COLO829 (cell line): ENCODE measurements at places on chromosomes 12 and 14.

GRCh38 chr12:6146509-6146908 is 22.0 kb upstream of the VWF start:
- DNase-seq: no peak

GRCh38 chr14:59208954-59209353 is 20.5 kb downstream of the DAAM1 start:
- no peak for DNase-seq

- no peak for DNase-seq
Observed at GRCh38 chr12:68416826-68417225, 84.7 kb upstream of the MDM1 start.

GRCh38 chr12:125121106-125121505 is 55.9 kb downstream of the AACS start:
- DNase-seq: no peak

- no peak for DNase-seq
Observed at GRCh38 chr12:111450676-111451075, 45.0 kb downstream of the SH2B3 start.
